Caudate nucleus (tissue), 63 donors: ENCODE measurements at places on chromosomes 2 and 18.

GRCh38 chr2:175312137-175312536 is 130.6 kb upstream of the ATP5MC3 start:
- no peak for DNase-seq

DNA sequence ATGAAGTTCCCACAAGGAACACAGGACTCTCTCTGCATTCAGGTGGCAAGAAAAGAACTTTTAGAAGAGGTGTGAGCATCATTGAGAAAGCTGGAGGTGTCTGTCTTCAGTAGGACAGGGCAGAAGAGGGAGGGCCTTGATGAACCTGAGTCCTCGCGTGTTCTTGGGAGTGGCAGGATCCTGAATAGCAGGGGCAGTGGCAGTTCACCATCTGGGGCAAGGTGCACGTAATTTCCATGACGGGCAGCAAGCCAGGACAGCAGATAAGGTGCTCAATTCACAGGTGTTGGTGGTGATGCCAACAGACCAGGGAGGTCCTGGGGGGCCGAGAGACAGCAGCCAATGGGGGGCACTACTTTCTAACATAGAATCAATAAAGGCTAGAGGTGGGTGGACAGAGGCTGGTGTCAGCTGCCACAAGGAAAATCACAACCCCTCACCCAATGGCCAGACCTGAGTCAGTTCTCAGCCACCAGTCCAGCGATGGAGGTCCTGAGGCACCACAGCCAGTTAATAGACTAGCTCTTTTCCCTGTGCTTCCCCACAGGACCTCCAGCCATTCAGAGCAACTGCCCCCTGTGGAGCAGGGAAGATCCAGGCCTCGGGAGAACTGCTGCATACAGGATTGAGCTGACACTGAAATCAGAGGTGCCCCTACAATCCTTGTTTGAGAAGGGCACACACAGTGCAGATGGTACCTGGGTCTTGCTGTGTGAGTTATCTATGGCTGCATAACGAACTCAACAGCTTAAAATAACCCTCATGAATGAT is 10.9 kb upstream of the HDAC4 start:
- DNase-seq: no peak

GRCh38 chr2:177052471-177052870 is 160.1 kb upstream of the HNRNPA3 start:
- DNase-seq: no peak

DNA sequence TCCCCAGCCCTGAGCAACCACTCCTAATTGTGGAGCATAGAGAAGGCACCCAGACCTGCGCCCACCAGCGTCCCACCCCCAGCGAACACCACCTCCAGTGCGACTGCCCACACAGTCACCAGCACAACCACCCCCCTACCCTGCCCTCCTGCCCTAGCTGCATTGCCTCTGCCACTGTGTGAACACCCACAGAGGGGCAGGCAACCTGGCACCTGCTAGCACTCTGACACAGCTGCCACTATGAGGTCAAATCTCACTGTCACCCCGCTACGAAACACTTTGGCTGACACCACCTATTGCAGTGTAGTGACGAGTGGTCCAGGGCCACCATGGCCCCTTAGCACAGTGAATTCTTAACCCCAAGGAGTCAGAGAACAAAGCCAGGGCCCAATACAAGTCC is 14.1 kb upstream of the EIF2AK3 start:
- no peak for DNase-seq

DNA sequence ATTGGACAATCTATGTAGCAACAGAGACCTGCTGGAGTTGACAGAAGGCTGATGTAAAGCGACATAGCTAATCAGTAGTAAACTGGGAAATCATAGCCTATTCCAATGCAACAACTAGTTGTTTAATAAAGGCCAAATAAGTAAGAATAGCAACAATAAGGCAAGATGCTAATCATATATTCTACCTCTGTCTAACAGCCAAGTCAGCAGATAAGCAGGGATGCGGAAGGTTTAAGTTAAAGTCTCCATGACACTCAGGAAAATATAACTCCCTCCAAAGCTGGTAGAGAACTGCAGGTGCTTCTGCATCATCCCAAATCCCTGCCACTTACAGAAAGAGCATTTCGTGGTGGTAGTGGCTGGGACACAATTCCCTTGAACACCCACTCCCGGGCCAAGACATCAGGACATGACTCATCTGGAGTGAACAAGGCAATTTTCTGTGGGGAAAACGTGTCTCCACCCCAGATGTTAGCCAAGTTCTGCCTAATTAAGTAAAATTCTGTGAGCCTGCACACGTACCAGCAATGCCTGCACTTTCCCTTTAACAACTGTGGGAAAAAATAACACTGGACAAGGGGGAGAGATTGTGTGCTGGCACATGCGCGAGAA is 413.6 kb upstream of the ID2 start:
- peak; percentile 17 for DNase-seq
